ENCODE measurements at places on chromosomes 2 and 18. TPM values are rescaled to one million over a fixed set of nuclear protein-coding genes. Genes with fewer than 3 reads are reported as not detected.

BUB1 gene
- total RNA-seq: 16.3 TPM

LAMA1 gene
- 6.2 TPM for total RNA-seq

INPP5D gene
- total RNA-seq: not detected

PRKAG3 gene
- not detected for total RNA-seq

- no peak for DNase-seq
Measured at GRCh38 chr2:126707191-126707590, 51.2 kb downstream of the GYPC start.

GRCh38 chr2:182228741-182229140 is 198.1 kb downstream of the PDE1A start:
- peak; percentile 94 for DNase-seq

GRCh38 chr18:12010187-12010802 is 29.0 kb downstream of the IMPA2 start:
- no peak for DNase-seq

CXCR1 gene
- not detected for total RNA-seq

SKOR2 gene
- total RNA-seq: not detected

All from GM23248 (cell line).